ENCODE measurements at places on chromosomes 4 and X.
A peak's percentile ranks its signal among the peaks of the same experiment; 100 is the strongest.

- no peak for DNase-seq
These were observed 16.9 kb downstream of the CXCL3 start for GRCh38 chr4:74021601-74022000.

DNA sequence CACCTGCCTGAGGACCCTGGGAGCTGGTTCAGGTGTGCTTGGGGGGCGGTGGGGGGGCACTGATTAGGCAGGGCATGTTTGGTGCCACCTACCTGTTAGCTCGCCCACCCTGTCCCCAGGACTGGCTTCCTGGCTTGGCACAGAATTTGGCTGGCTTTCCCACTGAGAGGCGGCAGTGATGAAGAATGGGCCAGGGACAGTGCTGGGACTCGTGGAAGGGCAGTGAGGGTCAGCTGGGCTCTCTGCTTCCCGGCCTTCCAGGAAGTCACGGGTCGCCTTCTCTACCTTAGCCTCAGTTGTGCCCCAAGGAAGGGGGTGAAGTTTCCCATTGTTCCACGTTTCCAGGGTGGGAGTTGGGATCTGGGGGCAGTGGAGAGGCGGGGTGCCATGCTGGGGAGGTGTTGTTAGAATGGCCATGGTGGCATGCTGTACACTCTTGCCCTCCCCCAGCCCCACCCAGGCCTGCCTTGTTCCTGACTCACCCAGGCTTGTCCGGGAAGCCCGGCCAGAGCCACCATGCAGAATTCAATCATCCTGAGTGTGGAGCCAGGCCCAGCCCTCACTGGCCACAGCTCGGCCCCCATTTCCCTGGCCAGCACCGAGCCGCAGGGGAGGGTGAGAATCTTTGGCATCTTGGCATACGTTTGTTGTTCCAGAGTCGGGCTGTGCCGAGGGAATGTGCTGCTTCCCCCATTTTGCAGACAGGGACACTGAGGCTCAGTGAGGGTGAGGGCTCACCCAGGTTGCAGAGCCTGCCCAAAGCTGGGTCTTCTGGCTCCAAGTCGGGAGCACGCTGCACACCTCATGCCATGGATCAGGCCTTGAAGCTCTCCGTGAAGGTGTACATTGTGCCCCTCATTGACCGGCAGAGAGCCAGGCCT, 21.9 kb upstream of the GPR78 start:
- DNase-seq, result no peak

GRCh38 chr4:103306870-103307375, 108.8 kb upstream of the CENPE start:
- no peak for DNase-seq

- DNase-seq, result no peak
These were observed 86.0 kb upstream of the TET2 start for GRCh38 chr4:105060628-105061027.

GRCh38 chr4:146462251-146462650, 59.5 kb downstream of the SLC10A7 start:
- no peak for DNase-seq

- no peak for DNase-seq
These were observed 41.8 kb upstream of the WDR1 start for GRCh38 chr4:10158333-10158942.

DNA sequence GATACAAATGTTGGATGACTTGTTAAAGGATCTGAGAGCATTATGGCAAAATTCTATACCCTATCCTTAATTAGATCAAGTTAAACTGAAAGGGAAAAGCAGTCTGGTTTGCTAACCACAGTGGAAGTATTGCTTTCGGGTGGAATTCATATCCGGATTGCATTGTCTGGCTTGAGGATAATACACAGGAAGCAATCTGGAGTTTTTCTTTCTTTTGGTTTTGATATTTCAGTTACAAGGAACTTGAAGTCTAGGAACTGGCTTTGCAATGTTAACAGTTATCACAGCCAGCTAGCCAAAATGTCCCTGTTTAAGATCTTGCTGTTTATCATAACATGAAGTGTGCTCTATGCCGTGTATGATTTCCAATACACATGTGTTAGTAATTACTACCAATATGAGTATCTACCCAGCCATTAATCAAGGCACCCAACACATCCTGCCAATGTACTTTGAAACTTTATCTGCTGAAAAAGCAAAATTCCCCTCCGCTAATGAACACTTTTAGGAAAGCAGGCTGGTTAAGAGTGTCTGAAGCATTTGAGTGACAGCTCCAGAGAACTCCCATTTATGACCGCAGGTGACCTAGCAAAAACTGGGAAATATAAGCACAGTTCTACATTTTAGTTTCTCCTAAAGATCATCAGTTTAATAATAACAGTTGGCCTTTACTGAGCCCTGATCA, 146.4 kb downstream of the PALLD start:
- DNase-seq, result no peak

GRCh38 chrX:40174854-40175510, 77.2 kb upstream of the BCOR start:
- DNase-seq, result no peak

- DNase-seq, result no peak
These were observed 216.2 kb upstream of the VEGFC start for GRCh38 chr4:177008836-177009501.

GRCh38 chr4:100970414-100970813, 376.9 kb downstream of the PPP3CA start:
- DNase-seq, result no peak

GRCh38 chr4:59161249-59161648, 2038.9 kb upstream of the ADGRL3 start:
- DNase-seq, result no peak

DNA sequence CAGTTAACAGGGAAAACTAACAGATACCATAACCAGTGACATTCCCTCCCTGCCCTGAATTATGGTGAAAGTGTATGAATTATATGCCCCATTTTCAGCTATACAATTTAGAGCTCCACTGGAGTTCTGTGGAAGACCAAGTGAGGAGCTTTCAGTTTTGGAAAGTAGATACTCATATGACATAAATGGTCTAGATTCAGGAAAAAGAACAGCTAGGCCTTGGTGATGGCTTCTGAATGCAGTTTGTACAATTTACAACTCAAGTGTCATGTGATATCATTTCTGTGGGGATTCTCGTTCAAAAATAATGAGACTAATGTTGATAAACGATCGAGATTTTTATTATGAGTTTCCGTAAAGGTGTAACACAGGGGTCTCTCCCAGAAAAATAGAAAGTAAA, 8.2 kb upstream of the SEC24B start:
- DNase-seq, result no peak

GRCh38 chrX:144327495-144327894, 443.6 kb downstream of the UBE2NL start:
- DNase-seq, result no peak

DNA sequence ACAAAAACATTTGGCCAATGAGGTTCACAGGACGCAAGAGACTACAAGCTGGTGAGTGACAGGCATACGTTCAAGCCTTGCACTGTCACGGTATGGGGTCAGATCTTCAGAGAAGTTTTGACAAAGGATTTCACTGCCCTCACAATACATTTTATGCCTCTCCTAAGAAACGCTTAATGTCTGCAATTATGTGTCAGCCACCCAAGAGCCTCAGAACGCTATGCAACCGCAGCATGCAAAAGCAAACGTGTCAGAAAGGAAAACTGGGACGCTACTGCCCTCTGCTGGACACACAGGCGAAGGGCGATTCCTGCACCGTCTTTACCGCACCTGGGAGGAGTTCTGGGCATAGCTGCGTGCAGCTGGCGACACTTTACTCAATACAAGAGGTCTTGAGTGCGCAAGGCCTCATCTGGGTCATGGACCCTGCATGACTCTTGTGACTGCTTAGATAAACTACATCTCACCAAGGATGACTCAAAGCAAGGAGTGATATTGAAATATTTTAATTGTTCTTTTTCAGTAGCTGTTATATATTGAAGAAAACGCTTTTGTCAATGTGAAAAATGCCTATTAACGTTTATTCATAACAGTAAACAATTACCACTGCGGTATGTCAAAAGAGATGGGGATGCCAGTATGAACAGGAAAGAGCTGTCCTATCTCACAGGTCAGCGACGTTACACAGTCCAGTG, 147.6 kb upstream of the FRG1 start:
- peak; percentile 14 for DNase-seq

GRCh38 chr4:180798036-180798577, 1445.1 kb upstream of the TENM3 start:
- DNase-seq, result no peak

GRCh38 chr4:95209927-95210326, 338.8 kb downstream of the UNC5C start:
- no peak for DNase-seq

- no peak for DNase-seq
These were observed 94.4 kb downstream of the HHIP start for GRCh38 chr4:144740316-144740715.

DNA sequence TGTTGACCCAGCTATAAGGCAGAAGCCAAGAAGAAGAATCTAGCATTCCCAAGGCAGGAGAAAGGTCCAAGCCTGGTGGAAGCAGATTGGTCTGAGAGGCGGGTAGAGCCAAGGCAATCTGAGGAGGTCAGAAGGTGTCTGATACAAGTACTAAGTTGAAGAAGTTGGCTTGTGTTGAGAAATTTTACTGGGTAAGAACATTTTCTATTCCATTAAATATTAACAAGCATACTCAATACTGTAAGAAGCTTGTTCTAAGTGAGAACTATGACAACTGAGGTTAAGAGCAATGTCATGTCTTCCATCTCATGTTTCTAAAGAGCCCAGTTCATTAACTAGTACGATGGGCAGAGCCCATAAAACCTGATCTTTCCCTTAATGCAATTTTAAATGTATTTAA, 75.0 kb downstream of the FAM13A start:
- DNase-seq, result no peak

DNA sequence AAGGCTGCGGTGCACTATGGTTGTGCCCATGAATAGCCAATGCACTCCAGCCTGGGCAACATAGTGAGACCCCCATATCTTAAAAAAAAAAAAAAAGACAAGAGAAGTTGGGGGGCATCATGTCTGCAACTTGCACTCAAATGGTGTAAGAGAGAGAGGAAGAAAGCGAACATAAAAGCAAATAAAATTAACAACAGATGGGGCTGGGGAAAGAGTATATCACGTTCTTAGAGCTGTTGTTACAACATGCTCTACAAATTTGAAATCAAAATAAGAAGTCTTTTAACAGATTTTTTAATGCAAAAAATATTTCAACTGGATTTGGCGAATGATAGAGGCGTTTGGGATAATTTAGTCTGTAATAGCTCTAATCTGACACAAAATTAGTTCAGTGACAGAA, 144.9 kb downstream of the FNIP2 start:
- DNase-seq, result no peak

DNA sequence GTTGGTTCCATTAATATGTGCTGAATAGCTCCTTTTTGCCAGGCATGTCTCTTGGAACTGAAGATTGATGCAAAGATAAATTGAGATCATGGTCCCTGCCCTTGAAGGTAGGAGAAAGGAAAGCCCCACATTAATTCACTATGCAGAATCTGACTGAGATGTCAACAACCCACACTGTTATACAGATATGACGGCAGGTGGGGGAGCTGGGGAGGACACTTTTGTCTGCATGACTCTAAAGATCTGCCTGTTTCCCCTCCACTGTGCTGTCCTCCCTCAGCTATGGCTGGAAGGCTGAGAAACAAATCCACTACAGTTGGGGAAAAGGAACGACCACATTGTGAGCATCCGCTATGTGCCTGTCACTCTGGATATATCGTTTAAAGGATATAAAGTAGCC, 36.3 kb upstream of the IGFBP7 start:
- DNase-seq, result no peak

GRCh38 chr4:36088542-36088941, 155.8 kb downstream of the ARAP2 start:
- DNase-seq, result no peak

DNA sequence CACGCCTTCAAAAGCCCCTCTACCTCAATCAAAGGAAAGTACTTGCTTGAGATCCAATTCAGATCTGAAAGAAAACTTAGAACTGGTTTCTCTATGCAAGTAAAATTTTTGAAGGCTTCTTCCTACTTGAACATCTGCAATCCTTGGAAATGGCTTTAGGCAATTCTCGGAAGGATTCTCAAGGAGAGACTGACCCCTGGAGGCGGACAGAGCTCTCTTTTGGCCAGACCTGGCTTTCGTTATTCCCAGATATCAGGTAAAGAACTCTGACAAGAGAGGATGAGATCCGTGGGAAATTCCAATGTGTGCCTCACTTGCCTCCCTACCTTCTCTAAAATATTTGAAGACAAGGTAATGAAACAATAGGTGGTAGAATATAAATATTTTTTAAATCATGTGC, 670.3 kb upstream of the FAM241A start:
- DNase-seq, result no peak

- no peak for DNase-seq
These were observed 12.8 kb upstream of the TMEM131L start for GRCh38 chr4:153453402-153453801.

GRCh38 chr4:81454499-81454898, 17.2 kb downstream of the RASGEF1B start:
- no peak for DNase-seq

- DNase-seq, result no peak
These were observed 51.2 kb upstream of the HCCS start for GRCh38 chrX:11059933-11060332.

- no peak for DNase-seq
These were observed 54.0 kb upstream of the RNF128 start for GRCh38 chrX:106672527-106672926.

- DNase-seq, result no peak
These were observed 239.5 kb downstream of the RAPGEF2 start for GRCh38 chr4:159342374-159342773.

DNA sequence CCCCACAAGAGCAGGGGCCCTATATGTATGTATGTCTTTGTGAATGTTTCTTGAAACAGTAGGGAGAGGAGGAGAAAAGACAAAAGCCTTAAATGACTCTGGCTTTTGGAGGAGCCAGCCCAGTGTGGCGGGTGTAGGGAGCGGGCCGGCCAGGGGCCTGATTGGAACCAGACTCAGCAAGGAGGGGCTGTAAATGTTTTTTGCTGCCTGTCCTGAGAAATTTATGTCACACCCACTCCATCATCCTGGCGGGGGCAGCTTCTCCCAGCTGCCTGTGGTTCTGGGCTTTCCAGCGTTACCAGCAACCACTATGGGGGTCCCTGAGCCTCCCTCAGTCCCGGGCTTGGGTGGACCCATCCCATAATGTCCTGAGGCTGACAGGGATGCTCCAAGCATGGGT, 130.8 kb downstream of the PJA1 start:
- no peak for DNase-seq

DNA sequence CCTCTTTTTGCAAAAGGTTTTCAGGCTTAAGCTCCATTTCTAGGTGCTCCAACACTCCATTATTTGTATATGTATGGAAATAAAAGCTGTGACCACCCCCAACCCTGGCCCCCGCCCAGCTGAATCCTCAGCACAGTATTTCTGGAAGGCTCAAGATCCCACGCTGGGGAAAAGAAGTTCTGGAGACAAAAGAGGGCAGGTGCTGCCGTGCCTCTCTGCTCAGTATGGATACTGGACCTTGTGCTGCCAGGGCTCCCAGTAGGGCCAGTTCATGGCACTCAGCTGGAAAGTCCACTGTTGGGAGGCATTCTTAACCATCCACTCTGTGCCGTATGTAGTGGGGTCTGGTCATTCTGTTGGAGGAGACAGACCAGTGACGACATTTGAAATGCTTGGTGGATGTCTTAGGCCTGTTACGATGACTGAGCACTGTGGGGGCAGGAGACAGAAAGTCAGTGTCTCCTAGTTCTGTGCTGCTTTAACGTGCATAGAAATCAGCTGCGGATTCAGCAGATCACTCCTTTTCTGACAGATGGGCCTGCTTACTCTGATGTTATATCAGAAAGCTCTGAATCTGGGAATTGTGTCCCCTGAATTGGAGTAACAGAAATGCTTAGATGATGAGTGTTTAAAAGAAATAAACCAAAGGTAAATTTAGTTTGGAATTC, 48.4 kb upstream of the MSANTD1 start:
- no peak for DNase-seq

GRCh38 chrX:17828171-17828570, 32.9 kb downstream of the RAI2 start:
- no peak for DNase-seq

GRCh38 chr4:119629142-119629471, 503 bp upstream of the PDE5A start:
- DNase-seq, result no peak
